Activated B cell treated with CpG ODN at 0.5 μM for 24 hours (primary cell): ENCODE measurements at places on chromosomes 7 and 10. TPM values are rescaled to one million over a fixed set of nuclear protein-coding genes. Genes with fewer than 3 reads are reported as not detected.

The LRRC18 gene
- total RNA-seq = not detected in 2 replicates

The OGDHL gene
- total RNA-seq = not detected in 2 replicates

The ATOH7 gene
- total RNA-seq = not detected in 2 replicates

The LFNG gene
- 87.4 and 95.8 TPM in 2 replicates for total RNA-seq

The CYP3A7 gene
- not detected in 2 replicates for total RNA-seq

The TRIL gene
- not detected in 2 replicates for total RNA-seq

The PHYHIPL gene
- not detected in 2 replicates for total RNA-seq

The LRRTM3 gene
- total RNA-seq = not detected in 2 replicates

The MRLN gene
- not detected in 2 replicates for total RNA-seq

The SPDYE11 gene
- total RNA-seq = not detected in 2 replicates

- H3K27ac ChIP-seq = no peak overlapping the region
- no peak overlapping the region for H3K4me3 ChIP-seq
- no peaks in the 10 kb centered on the region for H3K27me3 ChIP-seq
- DNase-seq = no peak
Observed at GRCh38 chr10:80517416-80518142, 20.1 kb upstream of the SH2D4B start.

DNA sequence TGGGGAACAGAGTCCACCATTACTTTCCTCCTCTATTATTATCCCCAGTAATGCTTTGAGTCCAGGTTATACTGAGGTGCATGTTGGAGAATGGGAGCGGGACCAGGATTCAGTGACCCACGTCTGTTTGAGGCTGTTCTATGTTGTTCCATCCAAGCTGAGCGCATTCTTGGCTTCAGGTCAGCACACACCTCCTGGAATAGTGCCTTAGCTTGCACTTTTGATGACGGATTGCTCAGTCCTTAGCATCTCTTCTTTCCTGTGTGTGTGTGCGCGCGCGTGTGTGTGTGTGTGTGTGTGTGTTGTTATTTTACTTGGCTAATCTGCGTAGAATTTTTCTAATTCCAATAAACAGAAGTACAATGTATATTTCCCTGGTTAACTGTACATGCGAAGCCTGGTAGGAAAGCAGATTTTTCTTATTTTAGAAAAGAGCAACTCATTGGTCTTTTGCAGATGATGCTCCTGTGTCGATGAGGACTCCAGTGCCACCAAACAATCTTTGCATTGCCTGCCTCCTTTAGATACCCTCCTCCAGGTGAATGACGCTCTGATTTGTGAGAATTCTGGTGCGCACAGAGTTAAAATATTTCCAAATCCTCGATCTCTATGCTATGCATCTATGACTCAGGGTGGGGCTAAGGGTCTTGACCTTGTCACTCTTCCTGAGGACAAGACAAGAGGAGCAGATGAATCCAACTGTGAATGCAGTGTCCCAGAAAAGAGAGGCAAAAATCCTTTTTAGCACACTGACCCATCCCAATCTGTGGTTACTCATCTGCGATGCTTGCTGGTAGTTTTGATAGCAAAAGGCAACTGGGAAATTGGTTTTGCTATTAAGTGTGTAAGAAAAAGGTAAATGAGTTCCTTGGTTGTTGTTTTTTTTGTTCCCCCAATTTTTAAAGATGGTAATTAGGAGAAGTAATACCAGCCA is 13.3 kb upstream of the CELF2 start:
- H3K36me3 ChIP-seq = no peaks in the 10 kb centered on the region
- no peak overlapping the region for H3K4me3 ChIP-seq
- DNase-seq = no peak
- H3K27ac ChIP-seq = no peak overlapping the region
- H3K4me1 ChIP-seq = no peaks in the 10 kb centered on the region

DNA sequence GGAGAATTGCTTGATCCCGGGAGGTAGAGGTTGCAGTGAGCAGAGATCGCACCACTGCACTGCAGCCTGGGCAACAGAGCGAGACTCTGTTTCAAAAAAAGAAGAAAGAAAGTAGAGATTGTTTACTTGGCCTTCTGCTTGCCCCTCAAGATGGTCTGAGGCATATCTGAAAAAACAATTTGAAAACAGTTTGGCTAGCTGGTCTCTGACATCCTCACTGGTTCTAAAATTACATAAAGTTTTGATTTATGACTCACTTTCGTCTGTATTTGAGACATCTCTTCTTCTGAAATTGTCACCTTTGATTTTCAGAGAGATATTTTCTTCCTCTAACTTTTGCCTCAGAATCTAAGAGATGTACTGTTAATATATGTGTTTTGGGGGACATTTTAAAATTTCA is 49.6 kb upstream of the HELLS start:
- DNase-seq = no peak
- H3K27me3 ChIP-seq = no peaks in the 10 kb centered on the region
- H3K4me1 ChIP-seq = peaks cover 10% of the 10 kb centered on the region
- H3K36me3 ChIP-seq = peaks cover 8% of the 10 kb centered on the region

DNA sequence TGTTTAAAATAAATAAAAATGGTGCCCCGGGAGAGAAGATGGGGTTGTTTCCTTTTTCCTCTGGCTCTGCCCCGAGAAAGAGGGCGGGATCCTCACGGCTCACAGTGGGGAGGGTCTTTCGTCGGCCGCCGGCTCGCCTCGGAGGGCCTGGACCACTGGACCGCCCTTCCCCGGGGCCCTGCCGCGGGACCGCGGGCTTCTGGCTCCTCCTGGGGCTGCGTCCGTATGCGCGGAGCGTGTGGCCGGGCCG is 3.5 kb upstream of the IGF2BP3 start:
- H3K4me3 ChIP-seq = peak overlapping the region; percentile 77
- peaks cover 32% of the 10 kb centered on the region for H3K4me1 ChIP-seq
- no peak for DNase-seq
- peaks cover 48% of the 10 kb centered on the region for H3K27me3 ChIP-seq

DNA sequence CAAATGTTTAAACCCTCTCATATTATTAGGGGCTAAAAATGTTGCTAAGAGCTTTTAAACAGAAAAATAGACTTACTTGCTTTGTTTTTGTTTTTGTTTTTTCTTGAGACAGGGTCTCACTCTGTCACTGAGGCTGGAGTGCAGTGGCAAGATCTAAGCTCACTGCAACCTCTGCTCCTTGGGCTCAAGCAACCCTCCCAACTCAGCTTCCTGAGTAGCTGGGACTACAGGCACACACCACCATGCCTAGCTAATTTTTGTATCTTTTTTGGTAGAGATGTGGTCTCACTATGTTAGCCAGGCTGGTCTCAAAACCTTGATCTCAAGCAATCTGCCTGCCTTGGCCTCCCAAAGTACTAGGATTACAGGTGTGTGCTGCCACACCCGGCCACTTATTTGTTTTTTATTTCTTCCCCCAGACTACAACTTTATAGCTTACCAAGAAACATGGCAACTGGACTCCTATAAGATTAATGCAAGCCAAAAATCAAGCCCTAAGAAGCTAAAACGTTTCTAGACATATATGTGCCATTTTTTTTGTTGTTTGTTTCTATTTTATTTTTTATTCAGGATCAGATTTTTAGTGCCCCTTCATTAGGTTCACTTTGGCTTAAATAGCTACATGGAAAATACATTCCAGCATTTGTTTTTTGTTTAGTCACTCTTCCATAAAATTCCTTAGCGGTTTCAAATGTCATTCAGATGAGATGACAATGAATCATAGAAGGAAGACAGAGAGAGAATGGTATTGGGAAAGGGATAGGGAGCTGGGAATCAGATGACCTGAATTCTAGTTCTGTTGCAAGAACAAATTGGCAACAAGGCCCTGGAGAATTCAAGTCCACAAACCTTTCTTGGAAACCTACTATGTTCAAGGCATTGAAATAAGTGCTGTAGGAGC is 163.4 kb upstream of the MKLN1 start:
- no peaks in the 10 kb centered on the region for H3K36me3 ChIP-seq
- H3K4me1 ChIP-seq = no peaks in the 10 kb centered on the region
- H3K27me3 ChIP-seq = no peaks in the 10 kb centered on the region
- H3K4me3 ChIP-seq = no peak overlapping the region
- no peak for DNase-seq

DNA sequence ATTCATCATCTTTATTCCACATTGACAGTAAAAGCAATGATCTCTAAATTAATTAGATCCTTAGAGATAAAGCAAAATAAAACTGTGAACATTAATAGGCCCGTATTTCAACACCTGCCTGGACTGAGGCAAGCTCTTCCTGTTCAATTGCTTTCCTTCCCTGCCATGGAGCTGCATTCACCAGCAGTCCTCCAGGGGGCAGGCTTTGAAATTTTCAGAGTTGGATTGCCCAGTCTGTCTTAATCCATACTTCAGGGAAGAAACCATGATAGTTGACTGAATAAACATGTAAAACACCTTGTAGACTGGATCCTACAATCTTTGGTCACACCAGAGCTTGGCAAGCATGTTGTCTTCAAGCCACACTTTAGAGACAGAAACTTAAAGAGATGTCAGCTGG is 936.6 kb downstream of the NRG3 start:
- H3K27me3 ChIP-seq = no peaks in the 10 kb centered on the region
- H3K36me3 ChIP-seq = no peaks in the 10 kb centered on the region
- no peak overlapping the region for H3K27ac ChIP-seq

GRCh38 chr7:105760551-105761447 is 115.6 kb downstream of the ATXN7L1 start:
- no peak overlapping the region for H3K4me3 ChIP-seq
- peaks cover 10% of the 10 kb centered on the region for H3K4me1 ChIP-seq
- no peaks in the 10 kb centered on the region for H3K36me3 ChIP-seq
- no peaks in the 10 kb centered on the region for H3K27me3 ChIP-seq
- DNase-seq = no peak
- no peak overlapping the region for H3K27ac ChIP-seq

DNA sequence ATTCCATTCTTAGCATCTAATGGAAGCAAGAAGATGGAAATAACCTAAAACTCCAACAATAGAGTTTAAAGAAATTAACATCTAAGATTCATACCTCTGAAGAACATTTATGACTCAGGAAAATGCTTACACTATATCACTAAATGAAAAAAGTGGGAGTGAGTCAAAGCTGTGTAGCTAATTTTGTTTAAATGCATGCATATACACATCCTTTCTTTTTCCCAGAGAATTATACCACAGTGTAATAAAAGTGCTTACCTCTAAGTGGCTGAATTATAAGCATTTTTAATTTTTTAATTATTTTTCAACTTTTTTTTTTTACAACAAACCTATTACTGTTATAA is 44.3 kb downstream of the CCDC71L start:
- H3K27me3 ChIP-seq = peaks cover 2% of the 10 kb centered on the region
- DNase-seq = no peak
- no peak overlapping the region for H3K27ac ChIP-seq
- H3K4me1 ChIP-seq = no peaks in the 10 kb centered on the region
- H3K4me3 ChIP-seq = no peak overlapping the region

GRCh38 chr7:24783698-24784097 is 26.4 kb upstream of the GSDME start:
- H3K4me3 ChIP-seq = no peak overlapping the region
- H3K27me3 ChIP-seq = no peaks in the 10 kb centered on the region

DNA sequence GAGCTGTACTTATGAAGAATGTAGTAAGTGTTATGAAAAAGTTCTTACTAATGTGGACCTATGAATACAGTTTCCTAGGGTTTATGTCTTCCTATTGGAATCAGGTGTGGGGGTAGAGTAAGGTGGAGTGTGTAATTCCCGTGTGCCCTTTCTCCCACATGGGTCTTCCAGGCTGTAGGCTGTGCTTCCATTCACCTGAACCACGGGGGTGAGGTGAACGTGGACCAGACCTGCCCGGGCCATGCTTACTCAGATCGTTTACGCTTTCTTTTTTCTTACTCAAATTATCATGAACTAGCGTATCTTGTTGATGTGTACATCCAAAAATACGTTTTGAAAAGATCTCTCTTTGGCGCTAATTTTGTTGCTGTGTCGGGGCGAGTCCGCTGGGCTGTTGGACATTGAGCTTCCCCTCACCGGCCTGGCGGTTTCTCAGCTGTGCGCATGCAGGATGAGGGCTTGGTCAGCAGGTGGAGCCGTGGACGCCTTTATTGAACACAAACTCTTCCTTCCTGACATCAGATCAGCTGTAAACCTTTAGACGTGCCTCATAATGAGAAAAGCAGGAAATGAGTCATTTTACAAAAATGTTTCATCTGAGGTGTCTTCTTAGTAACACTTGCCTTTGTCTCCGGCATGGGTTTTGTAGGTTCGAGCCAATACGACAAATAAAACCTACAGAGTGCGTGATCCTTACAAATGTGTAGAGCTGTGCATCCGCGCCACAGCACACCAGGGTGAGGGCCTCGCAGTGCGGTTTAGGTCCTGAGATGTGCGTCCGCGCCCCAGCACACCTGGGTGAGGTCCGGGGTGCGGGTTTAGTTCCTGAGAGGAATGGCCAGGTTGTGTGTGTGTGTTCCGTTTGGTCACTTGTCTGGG is 53.8 kb downstream of the WDR37 start:
- peak overlapping the region; percentile 77 for H3K27ac ChIP-seq
- no peaks in the 10 kb centered on the region for H3K27me3 ChIP-seq
- peaks cover 96% of the 10 kb centered on the region for H3K36me3 ChIP-seq
- DNase-seq = no peak
- H3K4me3 ChIP-seq = no peak overlapping the region

- H3K36me3 ChIP-seq = no peaks in the 10 kb centered on the region
- no peaks in the 10 kb centered on the region for H3K27me3 ChIP-seq
Observed at GRCh38 chr10:110348336-110348735, 43.6 kb upstream of the SMNDC1 start.

DNA sequence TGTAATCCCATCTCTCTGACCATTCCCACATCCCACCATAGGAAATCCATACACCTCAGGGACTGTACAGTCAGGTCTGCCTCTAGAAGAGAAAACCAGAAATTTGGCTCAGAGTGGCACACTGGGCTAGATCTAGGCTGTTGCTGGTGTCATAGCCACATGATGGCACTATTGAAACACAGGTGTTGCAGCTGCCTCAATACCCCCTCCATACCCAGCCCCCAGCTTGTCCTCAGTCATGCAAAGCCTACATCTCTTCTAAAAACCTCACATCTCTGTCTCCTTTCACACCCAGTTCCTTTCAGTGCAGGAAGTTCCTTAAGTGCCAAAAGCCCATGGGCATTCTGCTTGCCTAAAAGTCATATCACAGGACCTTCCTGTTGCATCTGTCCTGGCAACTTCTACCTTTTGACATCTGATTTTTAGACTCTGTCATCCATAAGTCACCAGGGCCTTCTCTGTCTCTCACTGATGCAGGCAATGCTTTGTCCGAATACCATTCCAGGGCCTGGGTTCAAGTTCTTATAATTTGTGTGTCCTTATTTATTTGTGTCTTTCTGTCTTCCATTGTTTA is 27.0 kb upstream of the HIBADH start:
- H3K4me3 ChIP-seq = no peak overlapping the region
- H3K4me1 ChIP-seq = peaks cover 3% of the 10 kb centered on the region

GRCh38 chr10:3494131-3494837 is 290.7 kb downstream of the KLF6 start:
- DNase-seq = no peak
- no peak overlapping the region for H3K27ac ChIP-seq
- no peaks in the 10 kb centered on the region for H3K36me3 ChIP-seq
- H3K27me3 ChIP-seq = peaks cover 10% of the 10 kb centered on the region
- no peaks in the 10 kb centered on the region for H3K4me1 ChIP-seq
